ENCODE measurements at places on chromosomes 3 and 15. TPM values are rescaled to one million over a fixed set of nuclear protein-coding genes. Genes with fewer than 3 reads are reported as not detected.

Gene RPS17
- 2,634 TPM for total RNA-seq

Gene EIF1B
- 15.2 TPM for total RNA-seq

Gene ACSBG1
- total RNA-seq = not detected

Gene MST1R
- 0.54 TPM for total RNA-seq

Gene SEMA7A
- total RNA-seq = 2.0 TPM

Gene EXOSC7
- total RNA-seq = 60.0 TPM

Gene DUOXA2
- not detected for total RNA-seq

Gene RNF7
- total RNA-seq = 41.5 TPM
